ENCODE measurements at places on chromosomes 11 and 22.

DNA sequence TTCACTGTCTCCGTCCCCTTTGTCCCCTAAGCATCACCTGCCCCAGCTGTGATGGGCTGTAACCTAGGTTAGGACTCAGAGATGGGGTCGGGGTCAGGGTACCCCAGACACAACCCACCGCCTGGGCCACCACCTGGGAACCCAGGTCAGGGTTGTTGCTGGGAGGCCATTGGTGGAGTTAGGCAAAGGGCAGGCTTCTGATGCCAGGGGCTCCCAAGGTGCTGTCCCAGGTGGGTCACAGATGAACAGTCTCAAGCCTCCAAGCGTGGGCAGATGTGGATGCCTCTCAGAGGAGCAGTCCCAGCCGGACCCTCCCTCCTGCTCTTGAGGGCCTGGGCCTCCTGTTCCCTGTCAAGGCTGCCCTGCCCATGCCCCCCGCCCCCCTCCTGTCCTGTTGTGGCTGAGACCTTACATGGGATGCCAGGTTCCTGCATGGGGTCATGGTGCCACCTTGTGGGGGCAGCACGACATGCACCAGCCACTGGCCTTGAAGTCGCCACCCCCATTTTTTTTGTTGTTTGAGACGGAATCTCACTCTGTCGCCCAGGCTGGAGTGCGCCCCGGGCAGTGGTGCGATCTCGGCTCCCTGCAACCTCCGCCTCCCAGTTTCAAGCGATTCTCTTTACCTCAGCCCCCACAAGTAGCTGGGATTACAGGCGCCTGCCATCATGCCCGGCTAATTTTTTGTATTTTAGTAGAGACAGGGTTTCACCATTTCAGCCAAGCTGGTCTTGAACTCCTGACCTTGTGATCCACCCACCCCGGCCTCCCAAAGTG, 12.1 kb downstream of the GATD1 start:
- peak; percentile 52 for DNase-seq

DNA sequence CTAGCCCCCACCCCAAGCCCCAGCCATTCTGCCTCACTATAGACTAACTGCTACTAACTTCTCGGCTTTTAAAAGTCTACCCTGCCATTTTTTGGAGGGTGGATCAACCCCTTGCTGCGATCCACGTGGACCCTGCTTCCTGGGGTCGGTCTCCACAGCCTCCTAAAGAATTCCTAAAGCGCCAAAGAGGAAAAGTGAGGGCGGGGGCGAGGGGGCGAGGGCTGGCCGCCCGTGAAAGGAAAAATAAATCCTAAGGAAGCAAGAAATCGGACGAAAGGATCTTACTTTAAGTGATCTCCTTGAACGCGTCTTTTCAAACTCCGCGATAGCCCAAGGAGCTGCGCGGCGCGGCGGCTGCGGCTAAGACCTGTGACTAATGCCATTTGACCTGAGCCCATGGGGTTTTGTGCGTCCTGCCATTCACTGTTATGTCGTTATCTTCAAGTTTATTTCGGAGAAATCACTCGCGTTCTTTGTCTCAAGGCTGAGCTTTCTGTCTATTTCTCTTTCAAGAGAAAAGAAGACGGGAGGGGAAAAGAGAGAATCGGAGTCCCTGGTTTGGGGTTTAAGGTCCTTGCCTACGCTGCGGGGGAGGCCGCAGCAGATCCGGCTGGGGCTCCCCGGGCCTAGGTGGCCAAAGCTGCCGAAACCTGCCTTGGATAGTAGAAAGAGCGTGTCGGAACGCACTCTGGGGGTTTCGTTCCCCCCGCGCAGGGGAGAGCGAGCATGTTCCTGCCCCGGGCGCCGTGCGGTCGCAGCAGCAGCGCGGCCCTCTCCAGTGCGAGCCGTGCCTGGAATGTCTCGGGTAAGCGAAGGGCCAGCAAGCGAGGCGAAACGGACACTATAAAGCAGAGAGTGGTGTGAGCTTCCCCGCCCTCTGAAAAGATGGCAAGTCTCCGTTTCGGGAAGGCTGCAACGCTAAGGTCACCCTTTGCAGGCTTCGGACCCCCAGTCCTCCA, 2.8 kb upstream of the DBX1 start:
- peak; percentile 37 for DNase-seq

- DNase-seq: no peak
Observed at GRCh38 chr11:19445771-19446170, 205.0 kb upstream of the E2F8 start.

DNA sequence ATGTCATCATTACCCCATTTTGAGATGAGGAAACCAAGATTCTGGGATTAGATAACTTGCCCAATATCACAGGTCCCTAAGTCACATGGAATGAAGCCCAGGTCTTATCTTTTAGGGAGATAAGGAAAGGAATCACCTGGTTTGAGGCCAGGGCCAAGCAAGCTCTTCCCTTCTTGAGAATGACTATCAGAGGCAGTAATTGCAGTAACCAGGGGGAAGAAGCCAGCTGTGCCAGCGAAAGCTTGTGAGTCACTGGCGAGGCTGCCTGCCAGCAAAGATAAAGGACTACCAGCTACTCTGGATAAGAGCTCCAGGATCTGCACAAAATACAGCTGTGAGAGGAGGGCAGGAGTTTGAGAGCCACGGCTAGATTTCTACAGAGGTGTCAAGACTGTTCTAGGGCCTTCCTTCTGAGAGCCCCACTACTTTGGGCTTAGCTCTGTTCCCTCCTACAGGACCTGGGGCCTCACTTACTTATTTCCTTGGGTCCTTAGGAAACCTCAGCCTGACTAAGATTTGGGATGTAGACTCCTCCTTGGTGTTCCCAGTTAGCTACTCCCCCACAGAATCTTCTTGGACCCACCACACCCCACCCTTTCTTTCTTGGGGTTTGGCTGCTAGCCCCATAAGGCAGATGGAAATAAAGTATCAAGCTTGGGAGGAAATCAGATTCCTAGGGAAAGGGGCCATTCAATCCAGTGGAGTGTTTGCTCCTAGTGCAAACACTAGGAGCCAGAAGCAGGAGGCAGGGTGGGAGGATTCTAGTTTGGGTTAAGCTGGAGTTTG, 9.7 kb upstream of the CCKBR start:
- peak; percentile 71 for DNase-seq

- no peak for DNase-seq
Observed at GRCh38 chr22:47307822-47308221, 545.4 kb downstream of the TBC1D22A start.

- DNase-seq: no peak
Observed at GRCh38 chr11:107699371-107700285, 12.2 kb downstream of the SLN start.

GRCh38 chr11:76453248-76453647, 8.4 kb downstream of the EMSY start:
- no peak for DNase-seq

- DNase-seq: peak; percentile 22
Observed at GRCh38 chr11:1153105-1153950, 4.4 kb upstream of the MUC5AC start.

GRCh38 chr11:5522308-5522707, 5.8 kb upstream of the UBQLNL start:
- DNase-seq: no peak

- DNase-seq: peak; percentile 95
Observed at GRCh38 chr11:27698872-27699241, 1.4 kb downstream of the BDNF start.

DNA sequence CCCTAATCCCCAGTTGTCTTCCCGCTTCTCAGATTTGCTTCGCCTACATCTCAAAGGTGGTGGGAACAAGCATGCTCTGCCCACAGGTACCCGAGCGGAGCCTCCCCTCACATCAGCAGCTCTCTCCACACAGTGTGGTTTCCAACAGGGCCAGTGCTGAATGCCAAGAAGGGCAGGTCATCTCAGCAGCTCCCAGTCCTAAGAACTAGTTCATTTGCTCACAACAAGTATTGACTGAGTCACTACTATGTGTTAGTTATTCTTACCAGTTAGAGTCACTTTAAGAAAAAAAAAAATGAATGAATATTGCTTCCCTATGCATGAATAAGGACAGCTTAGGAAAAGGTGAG, 66.2 kb downstream of the THAP12 start:
- DNase-seq: peak; percentile 66

DNA sequence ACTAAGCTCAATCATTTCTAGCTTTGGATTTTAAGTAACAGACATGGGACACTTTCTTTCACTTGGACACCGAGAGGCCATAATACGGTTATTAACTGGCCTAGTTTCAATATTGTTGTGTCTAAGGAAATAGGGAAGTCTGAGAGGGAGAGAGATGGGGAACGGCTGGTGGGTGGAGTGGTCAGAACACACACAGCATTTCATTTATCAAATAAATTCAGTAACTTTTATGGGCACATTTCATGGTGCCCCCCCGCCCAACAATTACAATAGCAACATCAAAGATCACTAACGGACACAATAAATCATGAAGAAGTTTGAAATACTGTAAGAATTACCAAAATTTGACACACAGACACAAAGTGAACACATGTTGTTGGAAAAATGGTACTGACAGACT, 10.7 kb downstream of the PRPF19 start:
- DNase-seq: no peak

GRCh38 chr22:43563571-43563970, 151.8 kb downstream of the MPPED1 start:
- DNase-seq: no peak

GRCh38 chr11:58580311-58580710, 1.4 kb downstream of the ZFP91 start:
- DNase-seq: no peak

- no peak for DNase-seq
Observed at GRCh38 chr11:69652999-69653398, 12.0 kb downstream of the CCND1 start.

GRCh38 chr11:116478205-116478604, 294.6 kb downstream of the BUD13 start:
- no peak for DNase-seq

DNA sequence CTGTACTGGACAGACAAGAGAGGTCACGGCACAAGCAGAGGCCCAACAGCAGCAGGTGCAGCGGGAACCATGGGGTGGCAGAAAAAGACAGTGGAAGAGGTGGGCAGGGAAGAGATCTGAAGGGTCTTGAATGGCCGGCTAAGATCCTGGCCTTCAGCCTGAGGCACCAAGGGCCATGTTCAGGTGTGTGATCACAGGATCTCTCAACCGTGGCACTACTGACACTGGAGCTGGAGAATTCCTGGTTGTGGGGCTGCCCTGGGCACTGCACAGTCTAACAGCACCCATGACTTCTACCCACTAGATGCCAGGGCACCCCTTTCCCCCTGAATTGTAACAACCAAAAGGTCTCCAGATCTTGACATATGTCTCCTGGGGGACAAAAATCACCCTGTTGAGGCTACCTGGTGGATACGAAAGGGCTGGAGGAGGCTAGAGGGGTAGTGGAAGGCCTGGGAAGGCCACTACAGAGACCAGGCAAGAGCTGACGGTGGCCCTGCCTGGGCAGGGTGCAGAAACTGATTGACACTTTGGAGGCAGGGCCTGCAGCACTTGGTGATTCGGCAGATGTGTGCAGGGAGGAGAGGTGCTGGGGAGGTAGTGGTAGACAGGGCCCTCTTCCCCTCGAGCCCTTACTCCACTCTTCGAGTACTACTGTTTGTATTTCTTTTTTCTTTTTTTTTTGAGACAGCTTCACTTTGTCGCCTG, 8.3 kb downstream of the CSNK1E start:
- no peak for DNase-seq

GRCh38 chr11:117459979-117460300, 132.3 kb downstream of the CEP164 start:
- no peak for DNase-seq

DNA sequence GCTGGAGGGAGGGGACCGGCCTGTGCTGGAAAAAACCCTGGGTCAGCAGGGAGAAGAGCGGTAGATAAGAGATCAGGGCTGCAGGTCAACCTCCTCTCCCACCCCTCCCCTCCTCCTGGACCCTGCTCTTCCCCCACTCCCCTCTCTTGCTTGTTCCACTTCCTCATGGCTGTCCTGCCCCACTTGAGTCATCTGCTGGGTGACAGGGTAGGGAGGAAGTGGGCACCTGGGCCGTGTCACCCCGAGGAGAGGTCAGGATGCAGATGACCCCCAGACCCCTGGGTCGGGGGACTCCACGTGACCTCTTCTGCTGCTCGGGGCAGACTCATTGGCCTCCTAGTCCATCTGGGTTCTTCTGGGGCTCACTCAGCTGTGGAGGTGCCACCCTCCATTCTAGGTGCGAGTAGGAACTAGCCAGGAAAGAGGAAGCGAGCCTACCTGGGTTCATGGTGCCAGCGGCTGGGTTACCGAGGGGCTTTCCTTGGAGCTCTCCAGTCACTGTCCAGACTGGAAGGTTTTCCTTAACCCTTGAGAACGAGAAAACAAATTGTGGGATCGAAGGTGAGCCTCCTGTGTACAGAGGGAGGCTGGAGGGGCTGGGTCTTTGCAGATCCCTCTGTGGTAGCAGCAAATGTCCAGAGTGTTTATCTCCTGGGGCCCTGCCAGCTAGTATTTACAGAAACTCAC, 6.5 kb downstream of the APOL2 start:
- DNase-seq: no peak

DNA sequence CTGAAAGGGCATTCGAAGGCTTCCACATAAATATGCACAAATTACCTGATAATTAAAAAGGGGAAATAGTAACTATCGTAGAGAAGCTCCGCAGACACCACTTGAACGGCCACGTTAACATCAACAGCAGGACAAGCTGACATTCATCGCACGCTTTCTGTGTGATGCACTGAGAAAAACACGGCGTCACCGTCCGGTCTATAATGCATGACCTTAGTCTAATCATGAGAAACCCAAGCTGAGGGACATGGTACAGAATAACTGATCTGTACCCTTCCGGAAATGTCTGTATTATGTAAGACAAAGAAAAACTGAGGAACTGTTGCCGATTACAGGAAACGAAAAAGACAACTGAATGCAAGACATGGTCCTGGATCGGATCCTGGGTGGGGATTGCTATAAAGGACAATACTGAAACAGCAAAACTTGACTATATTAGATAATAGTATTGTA, 678 bp upstream of the RANGAP1 start:
- peak; percentile 61 for DNase-seq

GRCh38 chr11:45073685-45074141, 72.7 kb upstream of the PRDM11 start:
- DNase-seq: no peak

DNA sequence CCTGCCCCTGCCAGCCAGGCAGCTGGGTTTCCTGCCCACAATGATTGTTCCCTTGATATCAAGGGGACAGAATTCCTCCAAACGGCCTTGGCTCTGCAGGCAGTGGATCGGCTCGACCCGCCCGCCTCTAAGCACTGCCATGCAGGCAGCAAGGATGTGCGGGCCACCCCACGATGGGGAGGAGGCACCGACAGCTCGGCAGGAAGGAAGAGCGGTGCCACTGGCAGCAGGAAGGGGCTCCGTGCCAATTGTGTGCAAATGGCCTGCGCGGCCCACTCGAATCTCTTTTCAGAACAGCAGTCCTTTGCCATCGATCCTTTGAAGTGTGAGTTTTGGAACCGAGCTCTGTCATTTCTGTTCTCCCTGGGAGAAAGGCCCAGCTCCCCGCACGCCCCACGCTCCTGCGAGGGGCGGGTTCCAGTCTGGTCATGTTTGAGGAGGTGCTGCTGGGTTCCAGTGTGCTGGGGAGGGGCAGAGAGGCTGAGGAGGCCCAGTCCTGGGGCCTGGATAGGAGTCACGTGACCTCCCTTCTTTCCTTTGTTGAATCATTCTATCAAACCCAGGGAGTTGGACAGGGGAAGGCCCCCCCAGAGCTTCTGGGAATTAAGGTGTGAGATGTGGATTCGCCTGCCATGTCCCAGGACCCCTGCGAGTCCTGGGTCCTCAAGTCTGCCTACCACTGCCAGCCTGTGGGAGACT, 406.0 kb downstream of the CTTN start:
- no peak for DNase-seq

- peak; percentile 37 for DNase-seq
Observed at GRCh38 chr22:25048659-25049647, 96.4 kb downstream of the KIAA1671 start.

- DNase-seq: peak; percentile 94
Observed at GRCh38 chr22:29821291-29822016, 16.6 kb downstream of the ASCC2 start.

- no peak for DNase-seq
Observed at GRCh38 chr11:45390407-45390806, 104.3 kb upstream of the SYT13 start.

Measured in EL (cell line).